ENCODE measurements at places on chromosomes 2 and 18.

DNA sequence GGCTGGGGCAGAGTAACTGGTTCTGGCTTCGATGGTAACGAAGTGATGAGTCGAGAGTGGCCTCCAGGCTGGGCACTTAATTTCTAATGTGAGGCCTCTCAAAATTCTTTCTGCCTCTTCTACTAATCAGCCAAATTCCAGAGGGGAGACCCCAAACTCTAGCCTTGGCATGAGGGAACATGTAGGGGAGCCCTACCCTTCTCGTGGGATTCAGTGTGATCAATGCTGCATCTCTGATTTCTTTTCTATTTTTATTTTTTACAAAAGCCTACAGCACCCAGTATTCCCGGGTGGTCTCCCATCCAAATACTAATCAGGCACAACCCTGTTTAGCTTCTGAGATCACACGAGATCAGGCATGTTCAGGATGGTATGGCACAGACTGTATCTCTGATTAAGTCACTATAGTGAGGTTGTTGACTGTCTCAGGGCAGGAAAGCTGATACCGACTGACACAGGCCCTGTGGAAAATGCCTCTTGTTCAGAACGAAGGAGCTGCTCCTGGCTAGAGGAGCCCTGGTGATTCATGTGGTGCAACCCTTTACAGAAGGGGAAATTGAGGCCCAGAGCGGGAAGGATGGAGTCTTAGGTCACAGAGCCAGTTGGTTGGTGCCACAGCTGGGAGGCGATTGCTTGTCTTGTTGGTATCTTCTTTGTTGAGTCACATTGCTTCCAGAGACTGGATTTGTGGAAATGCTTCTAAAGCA lies 126.3 kb upstream of the HS6ST1 start:
- DNase-seq, result no peak

DNA sequence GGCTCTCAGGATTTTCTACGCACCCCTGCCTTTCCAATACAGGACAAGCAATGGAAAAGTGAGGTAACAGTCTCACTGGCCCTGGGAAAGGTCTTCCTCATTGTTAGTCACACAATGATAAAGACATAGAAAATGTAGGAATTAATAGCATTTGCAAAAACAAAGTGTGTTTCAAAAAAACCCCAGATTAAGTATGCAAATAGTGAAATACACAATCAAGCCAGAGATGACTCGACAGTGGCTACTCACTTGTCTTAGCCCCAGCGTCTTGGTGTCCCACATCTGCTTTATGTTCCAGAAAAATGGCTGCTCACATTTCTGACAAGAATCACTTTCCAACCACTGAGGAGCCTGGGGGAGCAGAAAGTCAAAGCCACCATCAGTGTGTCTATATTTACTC lies 47.0 kb upstream of the AP1S3 start:
- DNase-seq, result no peak

- no peak for DNase-seq
Observed at GRCh38 chr2:36449943-36450392, 94.4 kb downstream of the CRIM1 start.

DNA sequence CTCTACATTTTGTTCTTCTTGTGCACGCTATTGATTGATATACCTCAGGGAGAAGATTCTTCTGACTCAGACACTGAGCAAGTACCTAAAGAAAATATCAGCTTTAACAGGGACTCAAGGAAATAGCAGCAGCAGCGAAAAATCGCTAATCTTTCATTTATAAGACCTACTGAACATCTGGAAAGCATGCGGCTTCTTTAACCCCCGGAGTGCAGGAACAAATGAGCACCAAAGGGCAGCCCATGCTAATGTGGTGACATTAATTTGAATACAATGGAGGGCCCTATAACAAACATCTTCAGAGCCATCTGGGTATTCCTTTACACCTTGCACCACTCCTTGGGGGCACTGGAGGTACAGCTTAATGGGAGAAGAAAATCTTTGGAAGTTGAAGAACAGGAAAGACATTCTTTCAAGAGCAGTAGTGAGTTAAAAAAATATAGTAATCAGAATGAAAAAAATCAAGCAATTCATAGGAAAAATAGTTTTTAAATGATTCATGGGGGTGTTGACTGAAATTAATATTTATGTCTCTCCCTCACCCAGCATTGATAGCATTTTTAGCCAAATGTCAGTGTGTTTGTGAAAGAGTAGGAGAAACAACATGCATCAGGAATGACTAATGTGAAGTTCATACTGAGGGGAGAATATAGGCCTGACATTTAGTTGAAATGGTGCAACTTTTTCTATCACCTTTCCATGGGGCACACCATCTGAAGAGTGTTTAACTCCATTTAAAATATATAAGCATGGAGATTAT lies 281.7 kb downstream of the HRH4 start:
- no peak for DNase-seq

DNA sequence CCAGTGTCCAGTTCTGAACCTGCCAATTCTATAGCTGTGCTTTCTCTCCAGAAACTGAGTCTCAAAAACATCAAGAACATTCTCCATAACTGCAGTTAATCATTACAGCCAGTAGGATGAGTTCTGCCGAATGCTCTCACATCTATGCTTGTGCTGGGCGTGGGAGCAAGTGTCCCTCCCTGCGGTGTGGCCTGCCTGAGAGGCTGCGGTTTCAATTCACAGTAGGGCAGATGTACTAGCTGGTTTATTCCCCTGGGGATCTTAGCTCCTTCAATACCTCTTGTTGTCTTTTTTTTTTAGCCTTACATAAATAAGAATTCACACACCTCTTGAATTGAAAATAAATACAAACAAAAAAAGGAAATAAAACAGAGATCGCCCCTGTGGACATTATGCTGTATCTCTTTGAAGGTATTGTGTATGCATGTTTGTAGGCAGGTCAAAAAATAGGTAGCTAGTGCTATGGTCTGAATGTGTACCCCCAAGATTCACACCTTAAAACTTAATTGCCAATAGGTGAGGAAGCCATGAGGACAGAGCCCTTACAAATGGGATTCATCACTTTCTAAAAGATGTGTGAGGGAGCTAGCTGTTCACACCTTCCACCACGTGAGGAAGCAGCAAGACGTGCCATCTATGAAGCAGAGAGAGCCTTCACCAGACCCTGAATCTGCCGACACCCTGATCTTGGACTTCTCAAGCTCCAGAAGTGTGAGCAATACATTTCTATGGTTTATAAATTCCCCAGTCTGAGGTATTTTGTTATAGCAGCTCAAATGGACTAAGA lies 74.3 kb downstream of the BCL2L11 start:
- DNase-seq, result no peak

GRCh38 chr18:59268721-59269562 lies 4.3 kb downstream of the RAX start:
- no peak for DNase-seq

DNA sequence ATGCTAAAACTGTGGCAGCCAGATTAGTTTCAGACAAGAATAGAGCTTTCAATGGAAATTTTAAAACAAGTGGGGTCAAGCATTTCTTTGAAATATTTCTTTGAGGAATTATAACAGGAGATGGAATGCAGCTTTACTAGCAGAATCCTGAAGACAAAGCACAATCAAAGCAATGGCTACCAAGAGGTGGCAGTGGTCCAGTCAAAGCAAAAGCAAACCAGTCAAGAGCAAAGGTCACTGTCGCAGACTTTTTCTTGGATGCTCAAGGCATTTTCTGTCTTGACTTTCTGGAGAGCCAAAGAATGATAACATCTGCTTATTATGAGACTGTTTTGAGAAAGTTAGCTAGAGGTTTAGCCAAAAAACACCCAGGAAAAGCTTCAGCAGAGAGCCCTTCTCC lies 351.2 kb upstream of the DLGAP1 start:
- no peak for DNase-seq

- no peak for DNase-seq
Observed at GRCh38 chr2:105919826-105920225, 175.1 kb downstream of the NCK2 start.

- DNase-seq, result no peak
Observed at GRCh38 chr18:50104421-50104820, 90.5 kb downstream of the MYO5B start.

- no peak for DNase-seq
Observed at GRCh38 chr2:152042636-152043615, 55.9 kb downstream of the CACNB4 start.

DNA sequence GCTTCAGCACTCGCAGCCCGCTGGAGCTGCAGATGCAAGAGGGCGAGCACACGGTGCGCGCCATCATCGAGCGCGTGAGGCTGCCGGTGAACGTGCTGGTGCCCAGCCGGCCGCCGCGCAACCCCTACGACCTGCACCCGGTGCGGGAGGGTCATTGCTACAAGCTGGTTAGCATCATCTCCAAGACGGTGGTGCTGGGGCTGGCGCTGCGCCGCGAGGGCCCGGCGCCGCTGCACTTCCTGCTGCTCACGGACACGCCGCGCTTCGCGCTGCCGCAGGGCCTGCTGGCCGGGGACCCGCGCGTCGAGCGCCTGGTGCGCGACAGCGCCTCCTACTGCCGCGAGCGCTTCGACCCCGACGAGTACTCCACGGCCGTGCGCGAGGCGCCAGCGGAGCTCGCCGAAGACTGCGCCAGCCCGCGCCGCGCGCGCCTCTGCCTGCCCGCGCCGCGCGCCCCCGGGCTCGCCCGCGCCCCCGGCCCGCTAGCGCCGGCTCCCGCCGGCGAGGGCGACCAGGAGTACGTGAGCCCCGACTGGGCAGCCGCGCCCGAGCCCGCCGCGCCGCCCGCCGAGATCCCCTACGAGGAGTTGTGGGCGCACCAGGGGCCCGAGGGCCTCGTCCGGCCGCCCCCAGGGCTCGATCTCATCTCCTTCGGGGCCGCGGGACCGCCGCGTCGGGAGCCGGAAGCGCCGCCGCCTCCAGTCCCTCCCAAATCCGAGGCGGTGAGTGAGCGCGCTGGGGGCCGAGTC lies 11.8 kb downstream of the GAREM2 start:
- no peak for DNase-seq

DNA sequence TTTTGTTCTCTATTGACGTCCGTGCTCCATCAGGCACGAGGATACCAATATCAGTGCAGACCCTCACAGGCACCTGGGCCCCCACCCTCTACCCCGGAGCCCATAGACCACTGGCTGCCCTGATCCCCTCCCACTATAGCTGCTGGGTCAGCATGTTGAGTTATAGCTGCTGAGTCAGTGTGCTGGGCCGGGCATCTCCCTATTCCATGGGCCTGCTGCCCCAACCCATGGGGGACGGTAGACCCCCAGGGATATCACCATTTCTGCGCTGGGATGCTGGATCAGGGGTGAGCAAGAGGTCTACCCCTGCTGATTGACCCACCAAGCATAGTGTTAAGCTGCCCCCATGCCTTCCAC lies 100.1 kb upstream of the ST3GAL5 start:
- no peak for DNase-seq

- no peak for DNase-seq
Observed at GRCh38 chr2:172402198-172402597, 25.2 kb upstream of the ITGA6 start.

- DNase-seq, result no peak
Observed at GRCh38 chr2:165857876-165858275, 63.8 kb upstream of the GALNT3 start.

GRCh38 chr18:49617329-49617695 lies 55.5 kb downstream of the LIPG start:
- no peak for DNase-seq

DNA sequence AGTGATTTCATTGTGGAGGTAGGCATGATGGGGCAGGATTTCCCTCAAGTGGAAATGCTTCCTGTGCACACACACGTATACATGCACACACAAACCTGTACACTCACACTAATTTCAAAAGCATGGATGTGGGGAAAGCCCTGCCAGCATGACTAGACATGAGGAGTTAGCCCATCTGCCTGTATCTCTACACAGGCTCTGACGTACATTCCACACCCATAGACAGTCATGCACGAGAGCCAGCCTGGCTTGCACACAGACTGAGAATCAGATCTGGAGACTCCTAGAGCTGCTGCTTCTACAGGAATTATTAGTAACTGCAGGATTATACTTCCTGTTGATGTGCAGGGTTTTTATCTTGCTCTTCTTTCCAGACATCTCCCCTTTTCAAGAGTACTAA lies 27.3 kb upstream of the NFU1 start:
- no peak for DNase-seq

DNA sequence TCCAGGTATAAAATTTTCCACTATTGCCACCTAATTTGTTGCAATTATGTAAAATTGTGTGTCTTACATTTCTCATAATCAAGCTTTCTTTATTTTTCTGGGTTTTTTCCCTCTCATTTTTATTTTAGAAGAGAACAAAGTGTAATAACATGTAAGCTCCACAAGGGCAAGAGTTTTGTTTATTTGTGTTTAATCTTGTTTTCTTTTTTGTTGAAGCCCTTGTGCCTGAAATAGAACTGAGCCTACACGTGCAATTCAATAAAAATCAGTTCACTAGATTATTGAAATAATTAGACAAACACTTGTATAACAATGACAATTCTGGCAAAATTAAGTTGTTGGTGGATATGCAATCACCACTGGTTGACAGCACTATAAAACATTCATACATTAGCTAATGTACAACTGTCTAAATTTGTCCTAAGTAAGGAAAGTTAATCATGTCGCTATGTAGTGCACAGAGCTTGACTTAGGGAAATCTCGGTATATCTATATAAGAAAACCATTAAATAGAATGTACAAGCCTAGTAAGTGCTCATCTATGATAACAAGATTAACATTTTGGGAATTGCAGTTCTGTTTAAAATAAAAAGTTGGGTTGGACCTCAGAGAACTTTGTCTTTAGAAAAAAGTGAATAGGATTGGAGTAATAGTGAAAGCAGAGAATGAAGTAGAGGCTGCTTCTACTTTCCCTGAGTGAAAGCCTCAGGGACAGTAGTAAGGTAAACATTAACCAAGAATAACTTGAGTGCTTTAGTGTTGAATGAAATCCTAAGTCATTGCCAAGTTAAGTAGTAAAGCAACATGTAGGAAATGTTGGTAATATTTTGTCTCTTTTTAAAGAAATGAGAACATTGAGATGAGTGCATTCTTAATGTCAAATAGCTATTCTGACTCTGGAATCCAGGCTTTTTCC lies 37.4 kb upstream of the NOL4 start:
- DNase-seq, result no peak

GRCh38 chr2:233439191-233439590 lies 84.9 kb downstream of the DGKD start:
- DNase-seq, result no peak

DNA sequence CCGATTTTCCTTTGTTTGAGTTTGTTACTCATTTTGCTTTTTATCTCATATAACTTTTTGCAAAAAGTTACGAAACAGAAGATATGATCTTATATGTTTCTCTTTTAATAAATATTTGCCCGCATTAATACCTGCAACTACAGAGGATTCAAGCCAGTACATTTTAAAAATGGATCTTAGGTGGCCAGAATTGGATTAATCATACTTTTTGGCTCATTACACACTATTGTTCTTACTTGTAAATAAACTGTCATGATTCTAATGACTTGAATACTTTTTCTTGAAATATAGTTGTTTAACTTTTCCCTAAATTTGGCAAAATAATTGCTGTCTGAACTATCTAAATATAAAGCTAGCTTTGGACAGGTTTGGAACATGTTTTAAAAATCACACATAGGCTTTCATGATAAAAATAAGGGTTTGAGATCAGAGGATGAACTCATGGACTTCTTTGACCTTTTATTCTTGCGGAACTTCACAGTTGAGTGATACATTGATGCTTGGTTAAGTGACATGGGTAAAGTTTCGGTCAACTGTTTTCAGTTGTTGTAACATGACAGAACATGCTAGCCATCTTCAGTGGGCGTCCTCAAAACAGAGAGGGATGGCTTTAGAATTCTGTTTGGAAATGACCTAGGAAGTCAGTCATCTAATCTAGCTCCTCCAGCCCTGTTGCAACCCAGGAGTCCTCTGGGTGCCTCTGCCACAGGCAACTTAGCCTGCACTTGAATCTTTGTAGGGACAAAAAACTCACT lies 44.5 kb downstream of the LTBP1 start:
- no peak for DNase-seq

- no peak for DNase-seq
Observed at GRCh38 chr2:1136067-1136466, 185.4 kb downstream of the SNTG2 start.
